ENCODE measurements at places on chromosomes 13 and 19.

DNA sequence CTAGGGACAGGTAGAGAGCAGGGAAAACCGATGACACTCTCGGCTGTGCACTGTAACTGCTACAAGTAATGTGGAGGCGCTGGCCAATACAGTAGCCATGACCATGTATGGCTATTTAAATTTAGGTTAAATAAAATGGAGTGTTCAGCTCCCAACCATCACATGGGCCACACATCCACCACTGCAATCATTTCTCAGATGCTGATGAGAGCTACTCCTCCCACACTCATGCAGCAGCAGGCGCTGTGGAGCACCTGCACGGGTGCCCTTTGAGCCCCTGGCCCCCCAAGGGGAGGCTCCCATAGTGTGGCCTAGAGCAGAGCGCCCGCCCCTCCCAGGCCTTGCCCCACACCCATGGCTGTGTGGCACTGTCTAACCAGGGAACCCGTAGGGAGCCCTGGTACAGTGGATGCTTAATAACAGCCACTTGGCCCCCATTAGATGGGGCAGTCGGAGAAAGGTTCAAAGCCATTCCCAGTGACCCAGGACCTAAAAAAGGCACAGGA, 6.0 kb downstream of the ACP4 start:
- DNase-seq: no peak
- H3K4me1 ChIP-seq: peaks cover 11% of the 10 kb centered on the region
- H3K27me3 ChIP-seq: no peaks in the 10 kb centered on the region
- no peak overlapping the region for H3K4me3 ChIP-seq
- H3K27ac ChIP-seq: no peak overlapping the region

GRCh38 chr19:36120092-36120983, 5.1 kb downstream of the TBCB start:
- no peak for DNase-seq
- H3K4me1 ChIP-seq: peaks cover 5% of the 10 kb centered on the region
- H3K27ac ChIP-seq: no peak overlapping the region
- no peak overlapping the region for H3K4me3 ChIP-seq
- H3K36me3 ChIP-seq: no peaks in the 10 kb centered on the region
- no peaks in the 10 kb centered on the region for H3K27me3 ChIP-seq

- no peak overlapping the region for H3K27ac ChIP-seq
- H3K4me3 ChIP-seq: no peak overlapping the region
- H3K27me3 ChIP-seq: no peaks in the 10 kb centered on the region
- DNase-seq: no peak
Observed at GRCh38 chr13:75309981-75310580, 171.9 kb downstream of the TBC1D4 start.

GRCh38 chr13:46738766-46739165, 58.2 kb downstream of the ESD start:
- no peaks in the 10 kb centered on the region for H3K27me3 ChIP-seq
- no peaks in the 10 kb centered on the region for H3K36me3 ChIP-seq
- no peak overlapping the region for H3K27ac ChIP-seq
- H3K4me1 ChIP-seq: no peaks in the 10 kb centered on the region
- no peak overlapping the region for H3K4me3 ChIP-seq

- no peak overlapping the region for H3K4me3 ChIP-seq
- DNase-seq: no peak
- no peaks in the 10 kb centered on the region for H3K36me3 ChIP-seq
- no peaks in the 10 kb centered on the region for H3K27me3 ChIP-seq
- H3K27ac ChIP-seq: no peak overlapping the region
Observed at GRCh38 chr13:37306778-37307544, 201.5 kb upstream of the CSNK1A1L start.

DNA sequence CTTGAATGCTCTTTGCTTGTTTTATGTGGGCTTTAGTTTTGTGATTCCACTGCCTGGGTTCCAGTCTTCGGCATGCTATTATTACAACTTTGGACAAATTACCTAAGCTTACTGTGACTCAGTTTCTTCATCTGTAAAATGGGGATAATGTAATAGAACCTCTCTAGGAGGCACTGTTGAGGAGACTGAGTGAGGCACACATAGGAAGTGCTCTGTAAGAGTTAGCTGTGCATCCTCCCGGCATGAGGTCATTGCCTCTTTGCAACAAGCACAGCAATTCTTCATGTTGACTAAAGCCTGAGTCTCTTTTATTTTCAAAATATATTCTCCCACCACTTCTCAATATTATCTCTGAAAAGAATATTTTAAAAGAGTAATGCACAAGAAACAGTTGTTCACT, 227.4 kb downstream of the DLEU7 start:
- no peaks in the 10 kb centered on the region for H3K27me3 ChIP-seq
- no peak overlapping the region for H3K27ac ChIP-seq
- DNase-seq: no peak
- no peaks in the 10 kb centered on the region for H3K4me1 ChIP-seq
- H3K4me3 ChIP-seq: no peak overlapping the region

- no peak overlapping the region for H3K27ac ChIP-seq
- H3K27me3 ChIP-seq: no peaks in the 10 kb centered on the region
- no peak overlapping the region for H3K4me3 ChIP-seq
- peaks cover 23% of the 10 kb centered on the region for H3K4me1 ChIP-seq
- no peaks in the 10 kb centered on the region for H3K36me3 ChIP-seq
- DNase-seq: no peak
Observed at GRCh38 chr13:99353836-99354235, 46.6 kb upstream of the GPR183 start.

- H3K36me3 ChIP-seq: peaks cover 11% of the 10 kb centered on the region
- H3K4me3 ChIP-seq: peak within 1 kb of the TSS; percentile 42
- no peaks in the 10 kb centered on the region for H3K27me3 ChIP-seq
- H3K27ac ChIP-seq: no peak within 1 kb of the TSS
- DNase-seq: peak; percentile 48
Observed at GRCh38 chr19:41575998-41576397, at the start of gene CEACAM21. Gene CEACAM21, plus strand, starts transcription at chr19:41576166. Its CDS starts 109 bp downstream, at chr19:41576275.

DNA sequence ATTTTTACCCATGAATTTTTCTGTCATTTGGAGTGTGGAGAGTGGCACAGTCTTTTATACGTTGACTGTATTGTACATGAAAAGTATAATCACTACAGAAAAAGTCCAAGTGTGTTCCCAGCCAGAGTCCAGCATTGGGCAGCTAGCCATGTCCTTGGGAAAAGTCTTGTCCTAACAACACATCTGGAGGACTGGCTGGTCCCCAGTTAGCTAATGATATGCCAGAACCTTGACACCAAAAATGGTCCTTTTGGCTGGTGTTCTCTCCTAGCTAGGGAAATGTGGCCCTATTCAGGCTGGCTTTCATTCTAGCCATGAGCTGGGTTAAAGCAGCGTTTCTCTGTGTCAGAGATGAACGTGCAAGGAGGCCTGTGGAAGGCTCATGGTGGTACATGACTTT, 98.9 kb downstream of the ESD start:
- H3K36me3 ChIP-seq: no peaks in the 10 kb centered on the region
- H3K4me1 ChIP-seq: no peaks in the 10 kb centered on the region
- no peak overlapping the region for H3K4me3 ChIP-seq
- no peaks in the 10 kb centered on the region for H3K27me3 ChIP-seq
- H3K27ac ChIP-seq: no peak overlapping the region

- peak; percentile 93 for DNase-seq
- H3K27ac ChIP-seq: peak within 1 kb of the TSS; percentile 26
- H3K36me3 ChIP-seq: no peaks in the 10 kb centered on the region
- H3K27me3 ChIP-seq: no peaks in the 10 kb centered on the region
Observed at GRCh38 chr19:11964858-11965645, at the start of gene ZNF763. Gene ZNF763, plus strand, starts transcription at chr19:11965040. Its CDS starts 169 bp downstream, at chr19:11965209.

DNA sequence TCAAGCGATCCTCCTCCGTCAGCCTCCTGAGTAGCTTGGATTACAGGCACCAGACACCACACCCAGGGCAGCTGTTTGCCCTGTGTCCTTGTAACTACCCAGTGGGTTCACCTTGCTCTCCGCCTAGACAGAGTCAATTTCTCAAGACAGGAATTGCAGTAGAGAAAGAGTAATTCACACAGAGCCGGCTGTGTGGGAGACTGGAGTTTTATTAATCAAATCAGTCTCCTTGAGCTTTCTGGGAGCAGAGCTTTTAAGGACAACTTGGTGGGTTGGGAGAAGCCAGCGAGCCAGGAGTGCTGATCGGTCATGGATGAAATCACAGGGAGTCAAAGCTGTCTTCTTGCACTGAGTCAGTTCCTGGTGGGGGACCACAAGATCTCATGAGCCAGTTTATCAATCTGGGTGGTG, 20.6 kb upstream of the ADGRE1 start:
- no peak for DNase-seq
- H3K36me3 ChIP-seq: no peaks in the 10 kb centered on the region
- peaks cover 2% of the 10 kb centered on the region for H3K4me1 ChIP-seq
- H3K27me3 ChIP-seq: no peaks in the 10 kb centered on the region

GRCh38 chr19:34961775-34962686, 2.0 kb downstream of the ZNF792 start:
- H3K4me3 ChIP-seq: no peak overlapping the region
- peaks cover 18% of the 10 kb centered on the region for H3K27me3 ChIP-seq
- H3K27ac ChIP-seq: no peak overlapping the region
- H3K4me1 ChIP-seq: no peaks in the 10 kb centered on the region
- H3K36me3 ChIP-seq: no peaks in the 10 kb centered on the region
- DNase-seq: no peak

GRCh38 chr19:4403005-4403761, 743 bp downstream of the CHAF1A start:
- peak overlapping the region; percentile 33 for H3K27ac ChIP-seq
- peak overlapping the region; percentile 100 for H3K4me3 ChIP-seq
- H3K36me3 ChIP-seq: peaks cover 6% of the 10 kb centered on the region
- no peaks in the 10 kb centered on the region for H3K27me3 ChIP-seq
- DNase-seq: peak; percentile 12
- H3K4me1 ChIP-seq: peaks cover 17% of the 10 kb centered on the region

- peaks cover 9% of the 10 kb centered on the region for H3K27me3 ChIP-seq
- DNase-seq: peak; percentile 60
- 0 out of 2 replicates have a peak, but pooled peaks cover 3% of the 10 kb centered on the region for H3K4me1 ChIP-seq
- H3K4me3 ChIP-seq: no peak overlapping the region
- H3K27ac ChIP-seq: no peak overlapping the region
- no peaks in the 10 kb centered on the region for H3K36me3 ChIP-seq
Observed at GRCh38 chr19:16062789-16063188, 13.5 kb upstream of the TPM4 start.

GRCh38 chr13:29551214-29551613, 44.3 kb downstream of the SLC7A1 start:
- no peaks in the 10 kb centered on the region for H3K36me3 ChIP-seq
- H3K27me3 ChIP-seq: no peaks in the 10 kb centered on the region
- DNase-seq: no peak
- no peaks in the 10 kb centered on the region for H3K4me1 ChIP-seq
- no peak overlapping the region for H3K4me3 ChIP-seq

DNA sequence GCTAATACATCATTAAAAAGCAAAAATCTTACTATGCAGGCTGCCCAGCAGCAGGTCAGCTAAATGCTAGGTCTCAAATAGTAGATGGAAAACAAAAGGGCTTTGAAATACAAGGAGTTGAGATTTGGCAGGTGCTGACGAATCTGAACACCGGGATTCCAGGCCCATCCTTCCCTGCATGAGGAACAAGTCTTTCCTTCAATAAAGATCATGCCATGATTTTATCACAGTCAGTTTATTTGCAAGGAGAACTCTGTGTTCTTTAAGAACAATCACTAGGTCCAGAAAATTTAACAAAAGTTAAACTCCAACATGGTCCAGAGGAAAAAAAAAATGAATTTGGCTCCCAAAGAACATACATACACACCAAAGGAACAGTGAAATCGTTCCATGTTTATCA, 551.4 kb downstream of the SLITRK6 start:
- H3K4me3 ChIP-seq: no peak overlapping the region
- H3K36me3 ChIP-seq: no peaks in the 10 kb centered on the region
- no peak overlapping the region for H3K27ac ChIP-seq
- H3K4me1 ChIP-seq: no peaks in the 10 kb centered on the region
- H3K27me3 ChIP-seq: no peaks in the 10 kb centered on the region

GRCh38 chr13:98384739-98385138, 192.2 kb downstream of the STK24 start:
- no peak overlapping the region for H3K27ac ChIP-seq
- no peak for DNase-seq
- no peaks in the 10 kb centered on the region for H3K27me3 ChIP-seq
- no peaks in the 10 kb centered on the region for H3K4me1 ChIP-seq
- no peak overlapping the region for H3K4me3 ChIP-seq

GRCh38 chr13:80361883-80362327, 21.0 kb upstream of the SPRY2 start:
- no peaks in the 10 kb centered on the region for H3K36me3 ChIP-seq
- peak; percentile 58 for DNase-seq
- no peaks in the 10 kb centered on the region for H3K27me3 ChIP-seq
- H3K4me3 ChIP-seq: no peak overlapping the region
- H3K27ac ChIP-seq: no peak overlapping the region

- no peaks in the 10 kb centered on the region for H3K4me1 ChIP-seq
- DNase-seq: no peak
- H3K36me3 ChIP-seq: no peaks in the 10 kb centered on the region
- no peak overlapping the region for H3K27ac ChIP-seq
- H3K4me3 ChIP-seq: no peak overlapping the region
Observed at GRCh38 chr19:39277598-39277997, 9.4 kb downstream of the IFNL2 start.

DNA sequence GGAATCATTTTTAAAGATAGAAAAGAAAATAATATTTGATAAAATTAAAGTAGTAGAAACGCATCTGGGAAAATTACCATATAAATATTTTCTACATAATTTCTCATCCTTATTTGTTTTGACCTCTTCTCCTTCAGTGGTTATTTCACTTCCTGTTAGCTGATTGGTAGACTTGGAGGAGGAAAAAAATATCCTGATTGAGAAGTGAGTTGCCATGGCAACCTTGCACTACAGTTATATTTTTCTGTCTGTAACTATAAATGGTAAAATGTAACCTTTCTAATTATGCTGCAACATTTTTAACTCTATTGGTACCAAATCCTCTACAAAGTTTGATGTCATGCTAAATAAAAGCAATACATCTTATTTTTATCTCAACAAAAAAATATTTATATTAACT, 45.2 kb downstream of the SCEL start:
- H3K27me3 ChIP-seq: no peaks in the 10 kb centered on the region
- no peaks in the 10 kb centered on the region for H3K36me3 ChIP-seq
- H3K4me1 ChIP-seq: no peaks in the 10 kb centered on the region

- no peaks in the 10 kb centered on the region for H3K36me3 ChIP-seq
- no peaks in the 10 kb centered on the region for H3K27me3 ChIP-seq
- no peaks in the 10 kb centered on the region for H3K4me1 ChIP-seq
Observed at GRCh38 chr13:24670961-24671381, 9.2 kb upstream of the ATP12A start.

GRCh38 chr13:35879111-35879510, 252.1 kb downstream of the DCLK1 start:
- peaks cover 4% of the 10 kb centered on the region for H3K4me1 ChIP-seq
- H3K27ac ChIP-seq: no peak overlapping the region
- no peaks in the 10 kb centered on the region for H3K36me3 ChIP-seq
- no peaks in the 10 kb centered on the region for H3K27me3 ChIP-seq
- peak; percentile 28 for DNase-seq

- H3K36me3 ChIP-seq: no peaks in the 10 kb centered on the region
- no peaks in the 10 kb centered on the region for H3K4me1 ChIP-seq
- H3K27me3 ChIP-seq: peaks cover 28% of the 10 kb centered on the region
- no peak overlapping the region for H3K4me3 ChIP-seq
Observed at GRCh38 chr19:8355631-8356402, 8.1 kb upstream of the ANGPTL4 start.

- no peaks in the 10 kb centered on the region for H3K36me3 ChIP-seq
- H3K4me1 ChIP-seq: peaks cover 6% of the 10 kb centered on the region
Observed at GRCh38 chr13:30346789-30347167, 39.4 kb upstream of the KATNAL1 start.

Data from MM.1S (cell line).